ENCODE measurements at places on chromosomes 16 and 17.

GRCh38 chr16:22388101-22388644 is 13.8 kb upstream of the CDR2 start:
- no peak for DNase-seq

DNA sequence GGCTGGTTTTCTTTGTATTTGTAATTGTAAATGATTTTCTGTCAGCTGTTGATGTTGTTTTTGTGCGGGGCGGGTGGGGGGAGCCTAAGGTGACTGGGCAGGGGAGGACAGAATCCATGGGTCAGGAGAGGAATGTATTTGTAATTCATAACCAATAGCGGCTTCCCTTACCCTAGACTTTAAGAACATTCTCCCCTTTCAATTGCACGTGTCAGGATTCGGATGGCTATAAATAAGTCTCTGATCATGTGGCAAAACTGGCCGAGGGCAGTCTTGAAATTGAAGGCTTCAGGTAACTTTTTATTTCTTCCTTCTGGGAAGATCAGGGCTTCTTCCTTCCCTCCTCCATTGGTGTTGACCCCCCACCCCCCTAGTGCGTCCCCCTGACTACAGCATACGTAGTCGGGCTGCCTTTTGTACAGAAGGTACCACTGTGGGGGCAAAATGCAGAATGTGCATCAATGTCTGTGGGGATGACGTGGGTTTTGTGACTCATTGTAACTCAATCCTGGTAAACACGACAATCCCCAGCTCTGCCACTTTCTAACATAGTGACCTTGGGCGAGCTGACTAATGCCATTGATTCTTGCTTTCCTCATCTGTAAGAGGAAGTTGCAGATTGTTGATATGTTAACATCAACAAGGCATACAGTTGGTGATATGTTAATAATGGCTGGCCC is 16.2 kb downstream of the MARCHF10 start:
- DNase-seq, result no peak

DNA sequence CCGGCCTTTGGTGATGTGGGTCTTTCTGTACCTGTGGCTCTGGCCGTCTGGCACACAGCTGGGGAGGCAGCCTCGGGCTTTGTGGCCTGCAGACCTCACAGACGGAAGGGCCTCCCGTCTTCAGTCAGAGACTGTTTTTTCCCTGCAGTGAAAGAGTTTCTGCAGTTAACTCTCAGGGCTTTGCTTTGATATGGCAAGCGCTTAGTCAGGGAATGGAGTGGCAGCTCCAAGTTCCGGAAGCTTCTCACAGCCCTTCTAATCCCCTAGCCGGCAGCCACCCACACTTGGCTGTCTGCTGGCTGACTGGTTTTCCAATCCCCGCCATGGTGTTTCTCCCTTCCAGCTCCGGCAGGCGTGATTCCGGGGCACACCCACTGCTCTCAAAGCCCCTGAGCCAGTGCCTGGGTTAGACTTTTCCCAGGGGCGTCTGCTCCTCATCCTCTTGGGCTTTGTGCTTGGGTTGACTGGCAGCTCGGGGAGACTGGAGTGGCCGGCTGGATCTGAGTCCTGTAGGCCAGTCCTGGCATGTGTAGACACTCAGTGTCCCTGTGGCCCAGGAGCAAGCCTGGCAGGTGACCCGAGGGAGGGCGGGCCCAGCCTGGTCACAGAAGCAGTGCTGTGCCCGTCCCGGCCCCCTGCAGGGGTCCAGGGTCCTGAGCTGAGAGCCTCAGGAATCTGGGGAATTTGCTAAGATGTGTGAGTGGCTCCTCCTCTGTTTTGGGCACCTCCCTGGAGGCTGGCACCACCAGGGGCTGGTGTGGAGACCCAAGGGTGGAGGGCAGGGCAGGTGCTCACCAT is 29.9 kb downstream of the BAIAP2 start:
- DNase-seq, result no peak

GRCh38 chr17:10183931-10184930 is 14.2 kb downstream of the GAS7 start:
- no peak for DNase-seq

DNA sequence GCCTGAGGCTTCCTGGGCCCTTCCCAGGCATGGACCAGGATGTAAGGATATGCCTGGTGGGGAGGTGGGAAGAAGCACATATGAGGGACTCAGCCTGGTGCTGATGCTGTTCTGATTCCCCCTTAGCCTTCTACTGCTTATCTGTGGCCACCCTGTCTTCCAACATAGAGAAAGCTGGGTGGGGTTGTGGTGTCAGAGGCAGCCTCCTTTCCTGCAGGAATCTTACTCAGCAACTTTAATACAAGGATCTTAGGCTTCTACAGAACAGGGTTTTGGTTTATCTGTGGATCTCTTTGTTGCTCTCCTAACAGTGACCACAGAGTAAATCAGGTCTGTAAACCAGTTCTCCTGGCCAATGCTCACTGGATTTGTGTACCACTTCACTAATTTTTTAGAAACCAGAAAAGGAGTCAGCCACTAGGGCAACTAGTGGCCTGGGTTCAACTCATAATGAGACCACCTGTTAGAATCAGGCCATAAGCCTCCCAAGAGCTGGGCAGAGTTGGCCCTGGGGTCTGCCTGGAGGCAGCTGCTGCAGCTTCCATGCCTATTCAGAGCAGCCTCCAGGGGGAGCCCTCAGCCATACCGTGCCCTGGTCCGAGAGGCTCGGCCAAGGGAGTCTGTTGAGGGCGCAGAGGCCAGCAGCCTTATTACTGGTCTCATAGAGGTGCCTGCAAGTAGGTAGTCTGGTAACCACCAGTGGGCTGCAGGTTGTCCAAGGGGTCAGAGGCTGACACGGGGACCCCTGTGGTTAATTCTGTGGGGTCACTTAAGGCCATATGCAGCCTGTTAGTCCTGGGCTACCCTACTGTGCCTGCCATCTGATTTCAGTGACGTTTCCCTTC is 7.1 kb downstream of the HAS3 start:
- no peak for DNase-seq

- no peak for DNase-seq
Observed at GRCh38 chr17:42553161-42553818, 567 bp downstream of the HSD17B1 start.

- no peak for DNase-seq
Observed at GRCh38 chr16:63614429-63614828, 1507.4 kb downstream of the CDH11 start.

- DNase-seq, result no peak
Observed at GRCh38 chr16:68902969-68903345, 59.6 kb downstream of the TANGO6 start.

DNA sequence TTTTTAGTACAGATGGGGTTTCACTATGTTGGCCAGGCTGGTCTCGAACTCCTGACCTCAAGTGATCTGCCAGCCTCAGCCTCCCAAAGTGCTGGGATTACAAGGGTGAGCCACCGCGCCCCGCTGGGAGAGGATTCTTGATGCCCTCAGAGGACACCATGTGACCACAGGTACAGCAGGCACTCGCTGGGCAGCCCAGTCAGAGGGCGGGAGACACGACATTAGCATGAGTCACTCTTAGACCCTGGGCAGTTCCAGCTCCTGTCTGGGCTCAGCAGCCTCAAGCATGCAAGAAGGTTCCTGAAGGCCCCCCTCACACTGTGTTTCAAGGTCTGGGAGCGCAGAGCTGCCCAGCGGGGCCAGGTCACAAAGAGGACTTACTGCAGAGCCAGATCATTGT is 11.9 kb downstream of the STAC2 start:
- no peak for DNase-seq

- DNase-seq, result no peak
Observed at GRCh38 chr17:51261024-51261963, 948 bp downstream of the UTP18 start.

DNA sequence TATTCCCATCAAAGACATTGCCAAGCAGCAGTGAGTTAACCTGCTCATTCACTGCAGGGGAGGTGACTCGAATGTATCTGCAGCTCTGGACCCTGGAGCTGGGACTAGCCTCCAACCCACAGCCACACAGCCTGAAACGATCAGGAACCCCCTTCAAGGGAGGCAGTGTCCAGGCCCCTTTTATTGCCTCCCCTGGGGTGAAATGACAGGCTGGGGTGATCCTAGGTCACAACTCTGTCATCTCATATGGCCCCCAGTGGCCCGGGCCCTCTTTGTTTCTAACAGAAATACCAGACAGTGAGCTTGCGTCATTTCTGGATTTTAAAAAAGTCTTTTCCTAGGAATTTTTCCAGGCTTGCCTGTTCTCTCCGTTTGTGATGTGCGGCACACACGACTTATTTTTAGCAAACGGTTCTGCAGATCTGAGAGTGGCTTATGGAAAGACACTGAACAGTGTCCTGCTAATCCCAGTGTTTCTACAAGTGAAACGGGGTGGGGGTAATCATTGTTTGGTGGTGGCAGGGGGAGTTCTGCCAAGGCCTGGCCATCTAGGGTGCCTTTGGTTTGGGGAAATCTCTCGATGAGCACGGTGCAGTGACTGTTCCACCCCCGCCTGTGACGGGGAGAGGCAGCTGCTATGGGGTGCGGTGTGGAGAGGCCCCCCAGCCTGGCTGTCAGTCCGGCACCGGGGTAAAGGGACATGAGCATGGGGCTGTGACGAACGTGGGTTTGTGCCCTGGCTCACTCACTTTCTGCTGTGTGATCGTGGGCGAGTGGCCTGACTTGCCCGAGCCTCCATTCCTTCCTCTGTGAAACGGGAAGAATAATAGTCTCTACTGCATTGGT is 27.2 kb downstream of the NAGPA start:
- no peak for DNase-seq

- no peak for DNase-seq
Observed at GRCh38 chr17:18005496-18005895, 32.8 kb downstream of the DRC3 start.

GRCh38 chr17:76094046-76094445 is 9.5 kb downstream of the EXOC7 start:
- no peak for DNase-seq

GRCh38 chr17:50803676-50804075 is 31.7 kb upstream of the WFIKKN2 start:
- no peak for DNase-seq
